ENCODE measurements at places on chromosomes 6 and 20.

DNA sequence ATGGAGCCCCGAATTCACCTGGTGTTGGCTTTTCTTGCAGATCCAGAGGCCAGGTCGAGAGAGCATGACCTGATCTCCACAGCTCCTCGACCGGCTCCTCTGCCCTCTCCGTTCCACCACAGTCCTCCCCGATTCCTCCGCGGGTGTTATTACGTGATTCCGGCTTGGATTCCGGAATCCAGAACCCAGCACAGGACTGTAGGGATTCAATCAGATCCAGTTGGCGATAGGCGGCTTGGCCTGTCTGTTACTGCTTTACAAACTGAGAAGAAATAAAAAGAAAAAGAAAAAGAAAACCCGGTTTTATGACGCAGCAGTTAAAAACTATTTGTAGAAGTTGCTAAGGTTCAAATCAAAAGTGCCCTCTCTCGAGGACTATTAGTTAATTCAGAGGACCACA is 222.7 kb downstream of the EYA2 start:
- no peak for DNase-seq

DNA sequence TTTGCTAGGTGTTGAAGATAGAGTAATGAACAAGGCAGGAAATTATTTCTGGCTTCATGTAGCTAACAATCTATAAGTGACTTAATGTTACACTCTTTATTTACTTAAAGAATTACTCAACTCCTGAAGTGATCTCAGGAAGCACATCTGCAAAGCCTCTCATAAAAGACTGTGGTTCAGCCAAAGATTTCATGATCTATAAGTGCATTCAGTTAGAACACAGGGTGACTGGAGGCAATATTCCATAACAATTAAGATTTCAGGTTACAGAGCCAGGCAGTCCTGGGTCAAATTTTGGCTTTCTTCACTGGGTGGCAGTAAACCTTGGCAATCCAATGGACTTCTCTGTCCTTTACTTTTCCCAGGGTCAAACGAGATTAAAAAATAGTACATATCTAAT is 204.0 kb downstream of the TPBG start:
- DNase-seq = no peak

GRCh38 chr6:89260832-89261231 is 43.7 kb upstream of the GABRR1 start:
- no peak for DNase-seq

DNA sequence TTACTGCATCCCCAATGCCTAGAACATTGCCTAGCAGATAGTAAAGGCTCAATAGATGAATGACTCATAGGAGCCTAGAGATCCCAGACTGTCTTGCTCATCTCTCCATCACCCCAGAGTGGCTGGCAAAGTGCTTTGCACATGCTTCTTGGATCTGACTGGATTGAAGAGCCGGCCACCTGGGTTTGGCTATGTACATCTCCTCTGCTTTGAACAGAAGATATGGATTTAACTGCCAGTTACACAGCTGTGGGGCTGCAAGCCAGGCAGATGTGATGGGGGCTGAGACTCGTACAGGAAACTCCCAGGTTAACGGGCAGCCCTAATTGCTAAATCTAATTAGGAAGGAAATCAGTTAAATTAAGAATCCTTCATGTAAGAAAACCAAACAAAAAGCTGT is 28.6 kb downstream of the MYLIP start:
- DNase-seq = no peak

DNA sequence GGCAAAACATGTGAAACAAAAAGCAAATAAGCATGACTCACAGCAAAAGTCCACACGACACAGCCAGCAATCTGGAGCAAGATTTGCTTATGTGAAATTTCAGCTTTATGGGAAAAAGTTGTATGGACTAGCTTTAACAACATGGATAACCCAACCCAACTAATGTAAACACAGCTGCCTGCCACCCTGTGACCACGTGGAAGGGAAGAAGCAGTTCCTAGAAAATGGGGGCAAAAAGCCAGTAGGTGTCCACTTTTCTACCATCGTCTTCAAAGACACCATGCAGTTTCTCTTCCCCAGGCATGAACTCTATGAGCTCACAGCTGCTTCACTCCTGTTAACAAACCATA is 425.4 kb upstream of the RNF217 start:
- DNase-seq = no peak

DNA sequence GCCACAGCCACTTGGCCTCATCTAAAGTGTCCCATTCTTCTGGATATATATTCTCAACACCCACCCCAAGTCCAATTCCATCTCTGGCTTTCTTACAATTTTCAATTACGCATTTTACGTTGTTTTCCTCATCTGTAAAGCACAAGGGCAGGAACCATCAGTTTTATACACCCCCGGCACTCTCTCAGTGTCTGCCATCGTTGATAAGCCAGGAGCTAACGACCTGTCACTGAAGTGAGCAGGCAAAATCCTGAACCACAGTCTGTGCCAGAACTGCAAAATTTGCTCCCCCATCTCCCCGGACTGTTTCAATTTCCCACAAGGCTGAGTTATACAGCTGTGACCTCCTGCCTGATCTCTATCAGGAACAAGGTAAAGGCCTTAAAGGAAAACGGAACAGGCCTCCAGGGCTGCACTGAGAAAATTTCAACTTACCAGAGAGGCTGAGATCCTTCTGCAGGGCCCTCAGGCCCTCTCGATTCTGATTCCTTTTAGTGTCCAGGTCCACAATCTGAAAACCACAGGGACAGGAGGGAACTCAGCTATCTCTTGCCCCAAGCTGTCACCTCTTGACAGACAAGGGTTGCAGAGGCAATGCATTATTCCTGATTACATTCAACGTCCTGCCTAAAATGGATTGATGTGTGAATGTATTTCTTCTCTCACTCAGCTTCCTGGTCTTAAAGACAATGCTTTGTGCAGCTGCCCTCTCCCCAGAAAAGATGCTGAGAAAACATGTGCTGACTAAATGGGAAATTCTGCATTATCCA is 1.8 kb downstream of the PDRG1 start:
- DNase-seq = no peak

DNA sequence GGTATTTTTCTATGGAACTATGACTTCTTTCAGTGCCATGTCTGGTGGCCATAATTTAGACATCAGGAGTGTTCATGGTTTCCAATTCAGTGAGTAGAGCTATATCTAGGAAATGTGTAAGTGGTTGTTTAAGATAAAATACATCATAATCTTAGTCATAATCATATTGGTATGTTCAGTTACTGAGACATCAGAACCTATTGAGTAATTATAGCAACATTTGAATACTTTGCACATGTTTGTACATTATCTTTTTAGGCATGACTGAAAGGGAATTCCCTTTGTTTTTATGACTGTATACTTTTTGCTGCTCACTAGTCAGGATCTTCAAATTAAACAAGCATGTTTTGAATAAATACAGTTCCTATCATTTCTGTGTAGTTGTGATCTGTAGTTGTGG is 64.0 kb downstream of the STXBP5 start:
- no peak for DNase-seq

All from neural progenitor cell (in vitro differentiated cells).